ENCODE measurements at places on chromosomes 11 and 22.
A peak's percentile ranks its signal among the peaks of the same experiment; 100 is the strongest.

DNA sequence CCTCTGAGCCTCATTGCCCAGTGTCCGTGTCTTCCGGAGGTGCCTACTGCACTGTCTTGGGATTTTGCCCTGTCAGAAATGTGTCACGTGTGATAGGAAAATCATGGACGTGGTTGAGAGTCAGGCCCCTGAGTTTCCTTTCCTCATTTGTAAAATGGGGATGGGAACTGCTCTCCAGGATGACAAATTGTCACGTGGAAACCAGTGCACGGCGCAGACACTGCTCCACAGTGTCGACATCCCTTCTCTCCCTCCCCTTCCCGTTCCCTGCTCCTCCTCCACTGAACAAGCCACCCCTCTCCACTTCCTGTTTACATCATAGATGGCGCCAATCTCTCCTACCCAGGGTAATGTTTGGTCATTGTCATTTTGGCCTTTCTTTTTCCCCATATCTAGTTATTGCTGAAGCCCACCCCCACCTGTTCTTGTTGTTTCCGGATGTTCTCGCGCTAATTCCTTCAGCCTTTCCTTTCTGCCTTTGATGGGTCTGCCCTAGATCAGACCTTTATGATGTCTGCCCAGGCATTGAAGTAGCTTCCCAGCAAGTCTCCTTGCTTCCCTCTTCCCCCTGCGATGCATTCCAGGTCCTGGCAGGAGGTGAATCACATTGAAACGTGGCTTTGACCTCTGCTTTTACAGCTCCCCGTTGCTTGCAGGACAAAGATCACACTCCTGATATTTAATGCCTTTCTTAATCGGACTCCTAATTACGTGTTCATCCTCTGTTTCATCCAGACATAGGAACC is 91.8 kb downstream of the TBC1D22A start:
- DNase-seq: no peak

DNA sequence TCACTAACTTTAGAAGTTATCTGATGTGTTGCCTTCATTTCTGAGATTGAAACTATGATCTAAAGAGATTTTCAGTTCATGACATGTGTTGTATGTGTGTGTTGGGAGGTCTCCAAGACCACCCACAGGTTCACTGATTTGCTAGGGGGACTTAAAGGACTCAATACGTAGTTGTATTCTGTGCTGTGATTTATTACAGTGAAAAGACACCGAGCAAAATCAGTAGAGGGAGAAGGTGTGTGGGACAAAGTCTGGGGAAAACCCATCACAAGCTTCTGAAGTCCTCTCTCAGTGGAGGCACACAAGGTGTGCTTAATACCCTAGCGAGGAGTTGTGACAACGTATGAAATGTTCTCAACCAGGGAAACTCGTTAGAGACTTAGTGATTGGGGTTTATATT is 35.6 kb downstream of the RNF169 start:
- no peak for DNase-seq

DNA sequence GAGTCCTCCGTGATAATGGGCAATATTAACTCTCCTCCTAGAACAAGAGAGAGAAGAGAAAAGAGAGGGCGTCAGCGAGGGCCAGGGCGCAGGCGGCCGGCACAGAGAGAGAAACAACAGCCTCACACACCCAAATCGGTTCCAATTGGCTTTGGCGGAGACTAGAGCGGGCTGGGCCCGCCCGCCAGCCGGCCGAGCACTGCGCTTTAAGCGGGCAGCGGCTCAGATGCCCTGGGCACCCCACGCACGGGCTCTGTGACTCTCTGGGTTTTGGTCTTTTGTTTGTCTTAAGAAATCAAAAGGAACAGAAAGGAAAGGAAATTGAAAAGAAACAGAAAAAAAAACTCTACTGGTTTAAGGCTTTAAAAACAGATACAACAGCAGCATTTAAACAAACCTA is 17.0 kb downstream of the SLC22A12 start:
- DNase-seq: no peak

DNA sequence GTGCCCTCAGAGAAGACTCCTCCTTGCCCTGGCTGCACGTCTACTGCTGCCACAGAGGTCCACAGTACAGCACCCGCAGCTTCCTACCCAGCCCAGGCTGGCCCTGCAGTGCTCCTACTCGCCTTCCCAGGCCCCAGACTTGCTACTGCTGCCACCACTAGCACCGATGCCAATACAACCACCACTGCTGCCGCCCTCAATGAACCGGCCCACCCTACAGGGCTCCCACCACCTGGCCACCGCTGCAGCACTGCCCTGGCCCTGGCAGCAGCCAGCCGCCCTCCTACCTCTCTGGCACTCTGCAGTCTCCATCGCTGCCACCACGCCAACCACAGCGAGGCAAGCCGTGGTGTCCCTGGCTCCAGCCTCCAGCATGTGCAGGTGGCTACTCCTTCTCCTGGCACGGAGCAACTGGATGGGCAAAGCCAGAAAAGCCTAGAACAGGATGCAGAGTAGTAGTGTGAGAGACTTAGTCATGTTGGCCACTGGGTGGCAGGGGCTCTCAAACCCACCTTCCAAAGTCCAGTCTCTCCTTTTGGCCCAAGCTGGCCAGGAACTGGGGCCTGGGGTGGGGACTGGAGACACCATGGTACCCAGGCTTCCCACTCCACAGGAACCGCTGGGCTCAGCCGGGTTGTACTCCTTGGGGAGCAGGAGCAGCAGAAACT is 39.4 kb downstream of the C22orf42 start:
- no peak for DNase-seq

DNA sequence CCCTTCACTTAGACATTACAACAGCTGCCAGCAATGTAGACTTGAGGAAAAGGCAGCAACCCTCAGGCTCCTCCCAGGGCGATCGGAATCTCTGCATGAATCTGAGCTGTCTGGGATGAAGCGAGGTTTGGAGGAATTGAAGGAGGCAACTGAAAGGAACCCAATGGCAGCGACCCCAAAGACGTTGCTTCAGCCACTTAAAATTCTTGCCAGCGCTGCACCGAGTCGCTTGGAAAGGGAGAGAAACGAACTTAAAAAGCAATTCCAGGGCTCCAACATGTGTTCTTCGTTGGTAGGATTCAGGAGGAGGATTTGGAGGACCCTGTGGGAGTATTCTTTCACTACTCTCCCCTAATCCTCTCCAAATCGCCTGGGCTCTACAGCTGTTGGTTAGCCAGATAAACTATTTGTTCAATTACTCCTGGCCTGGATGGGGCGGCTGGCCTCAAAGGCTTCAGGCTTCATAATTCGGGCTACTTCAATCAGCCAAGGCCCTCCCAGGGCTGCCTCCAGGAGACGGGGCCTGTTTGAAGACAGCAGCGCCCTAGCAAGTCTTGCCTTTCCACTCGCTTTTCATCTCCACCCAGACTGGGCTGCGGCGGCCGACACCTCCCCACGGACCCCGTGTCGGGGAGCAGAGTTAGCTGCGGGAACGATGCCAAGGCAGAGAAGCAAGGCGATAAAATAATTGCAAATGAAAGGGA is 72.4 kb upstream of the TMEM45B start:
- DNase-seq: no peak

DNA sequence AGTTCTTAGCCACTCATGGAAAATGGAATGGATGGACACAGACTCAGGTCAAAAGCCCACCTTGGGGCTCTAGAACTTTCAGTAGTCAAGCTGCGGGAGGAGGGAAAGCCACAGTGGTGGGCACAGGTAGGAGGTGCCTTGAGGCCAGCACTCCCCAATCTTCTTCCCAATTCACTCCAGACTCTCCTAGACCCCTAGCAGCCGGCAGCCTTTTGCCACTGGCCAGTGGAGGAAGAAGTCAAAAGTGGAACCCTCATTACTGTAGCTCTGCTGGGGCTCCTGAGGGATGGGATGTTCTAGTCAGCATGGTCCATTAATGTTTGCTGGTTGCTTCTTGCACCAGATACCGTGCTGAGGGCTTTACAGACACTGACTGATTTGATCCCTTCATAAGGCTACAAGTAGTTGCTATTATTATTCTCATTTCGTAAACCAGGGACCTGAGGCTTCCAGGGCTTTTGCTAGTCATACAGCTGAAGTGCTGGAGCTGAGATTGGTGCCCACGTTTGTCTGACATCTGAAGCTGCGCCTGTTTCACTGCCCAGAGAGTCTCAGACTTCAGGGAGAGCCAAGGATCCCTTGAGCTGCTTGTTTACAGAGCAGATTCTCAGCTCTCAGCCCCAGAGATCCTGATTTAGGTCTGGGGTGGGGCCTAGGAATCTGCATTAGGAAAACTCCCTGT is 1.1 kb downstream of the UCP3 start:
- DNase-seq: no peak

DNA sequence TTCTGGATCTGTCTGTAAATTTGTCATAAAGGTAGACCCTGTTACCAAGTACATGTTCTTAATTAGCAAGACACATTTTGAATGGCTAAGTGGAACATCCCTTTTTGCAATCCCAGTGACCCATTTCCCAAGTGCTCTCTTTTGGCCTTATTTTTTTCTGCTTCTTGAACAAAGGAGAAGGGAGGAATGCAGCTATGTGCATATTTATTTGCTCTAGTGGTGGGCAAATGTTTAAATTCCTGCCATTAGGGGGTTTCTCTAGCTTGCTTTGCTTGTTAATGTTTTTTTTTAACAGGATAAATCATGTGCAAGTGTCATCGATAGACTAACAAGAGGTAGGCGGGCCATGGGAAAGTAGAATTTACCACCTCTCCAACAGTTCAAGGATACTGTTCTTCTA is 135.7 kb downstream of the COMMD9 start:
- no peak for DNase-seq

GRCh38 chr22:40046126-40046525 is 51.4 kb downstream of the FAM83F start:
- no peak for DNase-seq

GRCh38 chr11:15988693-15989231 is 367.6 kb downstream of the SOX6 start:
- no peak for DNase-seq

DNA sequence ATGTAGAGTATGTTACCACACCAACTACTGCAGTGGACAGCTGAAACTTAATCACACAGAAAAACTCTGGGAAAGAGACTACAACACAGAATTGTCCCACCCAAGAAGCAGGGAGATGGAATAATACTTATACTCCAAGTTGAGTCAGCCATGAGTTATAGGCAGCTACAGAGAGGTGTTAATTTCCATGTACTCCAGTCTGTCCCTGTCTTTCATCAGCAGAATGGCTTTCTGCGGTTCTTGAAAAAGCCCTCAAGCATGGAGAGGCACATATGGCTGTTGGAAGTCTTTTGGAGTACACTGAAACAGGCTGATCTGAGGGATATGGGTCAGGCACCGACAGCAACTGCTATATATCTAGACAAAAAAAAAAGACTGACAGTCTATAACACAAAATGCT is 219.5 kb downstream of the DLG2 start:
- no peak for DNase-seq

DNA sequence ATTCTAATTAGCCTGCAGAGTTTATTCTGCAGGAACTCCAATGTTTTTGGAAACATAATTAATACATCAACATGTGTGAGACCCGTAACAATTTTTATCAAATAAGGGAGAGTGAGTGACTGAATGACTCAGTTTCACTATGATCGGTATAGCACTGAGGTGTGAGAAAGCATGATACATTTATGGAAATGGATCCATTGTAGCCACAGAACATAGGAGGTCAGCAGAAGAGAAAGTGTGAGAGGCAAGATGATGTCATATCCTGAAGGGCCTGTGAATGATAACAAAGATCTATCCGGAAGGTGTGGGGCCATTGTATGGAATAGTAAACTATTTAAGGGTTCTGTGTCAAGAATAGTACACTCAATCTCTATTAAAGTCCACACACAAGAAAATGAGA is 1406.1 kb upstream of the TENM4 start:
- no peak for DNase-seq

DNA sequence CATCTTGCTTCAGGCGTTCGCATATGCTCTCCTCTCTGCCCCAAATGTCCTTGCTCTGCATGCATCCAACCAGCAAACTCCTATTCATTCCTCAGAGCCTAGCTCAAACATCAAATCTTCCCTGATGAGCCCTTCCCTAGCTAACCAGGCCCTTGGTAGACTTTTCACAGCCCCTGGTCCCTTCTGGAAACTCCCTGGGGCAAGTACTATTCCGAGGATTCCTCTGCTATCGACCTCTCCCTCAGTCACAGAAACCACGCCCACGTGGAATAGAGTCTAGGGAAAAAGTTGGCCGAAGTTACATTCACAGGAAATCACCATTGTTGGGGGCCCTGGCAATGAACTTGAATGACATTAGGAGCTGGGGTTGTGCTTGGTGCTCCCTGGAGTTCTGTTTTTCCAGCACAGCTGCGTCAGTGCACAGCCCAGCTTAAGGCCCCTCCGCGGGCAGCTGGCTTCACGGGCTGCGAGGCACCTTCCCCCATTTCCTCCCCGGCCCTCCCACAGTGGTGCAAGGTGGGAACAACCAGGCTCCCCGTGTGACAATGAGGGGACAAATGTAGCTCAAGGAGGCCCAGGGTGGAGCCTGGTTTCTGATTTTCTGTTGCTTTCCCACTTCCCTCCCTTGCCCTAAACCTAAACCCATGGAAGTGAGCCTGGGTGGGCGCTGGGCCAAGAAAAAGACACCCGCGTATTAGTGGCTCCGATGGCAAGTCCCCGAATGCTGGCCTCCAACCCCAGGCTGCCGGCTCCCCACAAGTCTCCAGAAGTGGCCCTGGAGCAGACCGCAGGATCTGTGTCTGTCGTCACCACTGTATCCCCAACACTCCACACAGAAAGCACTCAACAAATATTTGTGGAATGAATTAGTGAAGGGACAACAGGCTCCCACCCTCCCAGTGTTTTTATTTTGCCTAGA is 4.3 kb upstream of the ATP5MGL start:
- no peak for DNase-seq

GRCh38 chr11:10322830-10323792 is 18.2 kb downstream of the ADM start:
- peak; percentile 37 for DNase-seq

- DNase-seq: no peak
These were observed 1.9 kb downstream of the CLDN5 start for GRCh38 chr22:19522190-19522880.

GRCh38 chr11:78140392-78141077 is 1.1 kb upstream of the ALG8 start:
- DNase-seq: no peak

GRCh38 chr22:31089160-31090100 is 8.3 kb downstream of the SMTN start:
- DNase-seq: peak; percentile 19

GRCh38 chr22:37258753-37259401 is 14.8 kb upstream of the RAC2 start:
- DNase-seq: no peak

GRCh38 chr11:128903248-128904061 is 12.3 kb downstream of the KCNJ5 start:
- no peak for DNase-seq

DNA sequence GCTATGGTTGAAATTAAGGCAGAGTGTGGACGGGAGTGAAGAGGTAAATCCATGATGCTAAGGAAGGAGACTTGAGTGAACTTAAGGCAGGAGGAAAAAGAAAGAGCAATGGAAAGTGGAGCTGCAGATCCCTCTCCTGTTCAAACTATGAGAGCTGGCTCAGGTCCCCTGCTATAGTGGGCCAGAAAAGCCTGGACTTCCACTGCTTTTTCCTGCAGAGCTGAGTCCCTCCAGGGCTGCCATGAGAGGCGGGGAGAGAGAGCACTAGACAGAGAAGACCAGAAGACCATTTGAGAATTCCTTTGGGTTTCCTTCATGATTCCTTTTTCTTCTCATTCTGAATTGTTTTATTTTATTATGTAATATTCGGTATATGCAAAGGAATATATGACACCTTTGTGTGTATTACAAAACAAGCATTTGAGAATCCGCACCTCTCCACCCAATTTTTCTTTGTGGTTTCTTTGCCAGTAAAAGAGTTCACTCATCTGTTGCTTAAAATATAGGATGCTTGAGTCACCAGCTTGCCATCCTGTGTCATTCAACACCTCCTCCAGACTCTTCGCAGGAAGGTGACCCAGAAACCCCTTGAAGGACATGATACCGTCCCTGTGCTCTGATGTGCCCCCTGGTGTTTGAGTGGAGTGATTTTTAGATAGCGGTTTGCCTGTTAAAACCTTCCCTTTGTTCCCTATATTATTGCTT is 24.4 kb downstream of the SREBF2 start:
- peak; percentile 77 for DNase-seq

Data from activated CD4-positive, alpha-beta T cell treated with anti-CD3 and anti-CD28 coated beads, Interleukin-2, amount 50 U/mL, for 4 hours (primary cell).